Stomach (tissue), 19 donors: ENCODE measurements at places on chromosomes 1 and 21. TPM values are rescaled to one million over a fixed set of nuclear protein-coding genes. Genes with fewer than 3 reads are reported as not detected.
A peak's percentile ranks its signal among the peaks of the same experiment; 100 is the strongest.

DNA sequence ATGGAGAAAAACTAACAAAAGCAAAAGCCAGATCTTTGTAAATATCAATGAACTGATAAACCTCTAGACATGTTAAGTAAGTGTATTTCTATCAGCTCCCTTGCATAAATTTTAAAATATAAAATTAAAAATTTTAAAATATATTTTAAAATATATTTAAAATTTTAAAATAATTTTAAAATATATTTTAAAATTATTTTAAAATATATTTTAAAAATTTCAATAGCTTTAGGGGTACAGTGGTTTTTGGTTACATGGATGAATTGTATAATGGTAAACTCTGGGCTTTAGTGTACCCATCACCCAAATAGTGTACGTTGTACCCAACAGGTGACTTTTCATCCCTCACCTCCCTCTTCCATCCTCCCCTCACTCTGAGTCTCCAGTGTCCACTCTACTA is 279.2 kb downstream of the SDCCAG8 start:
- no peak for DNase-seq

- no peak for DNase-seq
These were observed 18.1 kb upstream of the LRRC52 start for GRCh38 chr1:165525708-165526107.

- DNase-seq = no peak
These were observed 5.0 kb upstream of the KCNC4 start for GRCh38 chr1:110205156-110205555.

GRCh38 chr1:17952506-17952905 is 155.1 kb upstream of the IGSF21 start:
- DNase-seq = no peak

GRCh38 chr1:83905315-83905907 is 93.5 kb downstream of the TTLL7 start:
- peak; percentile 55 for DNase-seq

DNA sequence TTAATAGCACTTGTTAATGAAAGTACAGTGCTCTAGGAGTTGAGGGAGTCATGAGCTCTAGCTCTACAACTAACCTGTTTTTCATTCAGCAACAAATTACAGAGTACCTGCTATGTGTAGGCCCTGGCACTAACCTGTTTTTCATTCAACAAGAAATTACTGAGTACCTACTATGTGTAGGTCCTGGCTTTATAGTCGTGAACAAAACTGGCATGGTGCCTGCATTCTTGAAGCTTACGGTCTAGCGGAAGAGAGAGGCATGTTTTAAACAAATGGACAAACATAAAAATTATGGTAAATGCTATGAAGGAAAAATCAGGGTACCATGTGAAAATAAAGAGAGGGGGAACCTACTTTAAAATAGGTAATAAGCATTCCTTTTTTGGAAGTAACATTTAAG is 2.2 kb upstream of the UBAP2L start:
- DNase-seq = no peak

DNA sequence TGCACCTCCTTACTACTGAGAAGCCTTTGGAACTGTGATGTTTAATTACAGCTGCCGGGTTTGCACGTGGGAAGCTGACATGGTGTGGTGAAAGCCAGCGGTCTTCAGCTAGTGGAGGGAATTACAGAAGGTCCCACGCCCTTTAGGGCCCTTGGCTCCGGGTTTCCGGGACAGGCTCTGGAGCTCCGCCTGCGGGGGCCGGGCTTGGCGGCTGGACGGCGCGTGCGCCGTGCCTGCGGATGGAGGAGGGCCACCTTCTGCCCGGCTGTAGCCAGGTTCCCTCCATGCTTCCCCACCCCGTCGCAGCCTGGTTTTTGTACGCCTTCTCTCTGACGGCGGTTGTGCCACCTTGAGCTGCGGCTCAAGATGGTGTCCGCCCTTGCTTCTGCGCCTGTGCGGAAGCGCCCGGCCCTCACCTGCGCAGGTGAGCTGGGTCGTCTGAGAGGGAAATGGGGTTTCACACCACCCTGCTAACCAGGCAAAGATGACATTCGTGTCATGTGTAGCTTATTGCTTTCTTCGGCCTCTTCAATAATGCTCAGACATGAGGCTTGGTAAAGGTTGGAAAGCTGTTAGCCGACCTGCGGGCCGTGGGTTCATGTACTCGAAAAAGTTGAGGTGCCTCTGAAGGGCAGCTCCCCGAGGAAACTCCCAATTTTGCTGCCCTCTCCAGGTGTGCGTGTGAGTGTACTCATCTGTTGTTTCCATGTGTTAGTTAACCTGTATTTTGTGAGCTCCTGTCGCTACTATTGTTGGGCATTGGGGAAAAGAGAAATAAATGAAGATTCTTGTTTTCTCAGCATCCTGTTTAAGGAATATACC is 36.6 kb upstream of the OPRD1 start:
- DNase-seq = peak; percentile 79

DNA sequence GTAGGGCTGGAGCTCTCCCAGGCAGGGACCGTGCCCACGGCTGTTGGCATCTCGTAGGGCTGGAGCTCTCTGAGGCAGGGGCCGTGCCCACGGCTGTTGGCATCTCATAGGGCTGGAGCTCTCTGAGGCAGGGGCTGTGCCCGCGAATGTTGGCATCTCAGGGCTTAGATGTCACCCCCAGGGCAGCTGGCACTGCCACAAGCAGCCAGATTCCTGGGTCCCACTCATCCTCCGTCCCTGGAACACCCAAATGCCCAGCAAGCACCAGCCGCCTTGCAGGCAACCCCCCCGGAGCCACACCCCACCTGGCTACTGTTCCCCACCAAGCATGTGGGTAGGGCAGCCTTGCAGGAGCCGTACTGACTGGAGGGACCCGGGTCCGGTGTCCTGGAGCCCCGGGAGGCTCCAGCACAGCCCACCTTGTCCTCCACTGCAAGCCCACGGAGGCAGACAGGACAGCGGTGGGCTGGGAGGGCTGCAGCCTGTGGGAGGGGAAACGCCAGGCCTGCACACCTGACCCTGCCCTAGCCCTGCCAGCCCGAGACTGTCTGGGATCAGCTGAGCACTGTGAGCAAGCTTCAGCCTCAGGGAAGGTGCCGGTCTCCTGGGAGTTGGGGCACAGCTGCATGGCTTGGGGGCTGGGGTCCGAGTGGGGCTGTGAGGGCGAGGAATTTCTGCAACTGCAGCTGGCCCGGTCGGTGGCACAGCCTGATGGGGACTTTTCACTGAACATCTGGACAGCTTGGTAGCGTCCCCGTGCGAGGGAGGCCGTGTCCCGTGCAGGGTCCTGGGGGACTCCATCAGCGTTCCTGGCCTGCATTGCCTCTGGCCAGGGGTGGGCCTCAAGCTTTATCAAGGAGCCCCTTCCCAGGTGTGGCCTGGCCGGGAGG is 53.6 kb downstream of the COL18A1 start:
- no peak for DNase-seq

- DNase-seq = no peak
These were observed 1012.7 kb downstream of the ADGRL2 start for GRCh38 chr1:82813386-82813785.

GRCh38 chr1:1122078-1122811 is 6.4 kb upstream of the C1orf159 start:
- DNase-seq = peak; percentile 93

- no peak for DNase-seq
These were observed 35.8 kb downstream of the VANGL1 start for GRCh38 chr1:115677565-115677964.

DNA sequence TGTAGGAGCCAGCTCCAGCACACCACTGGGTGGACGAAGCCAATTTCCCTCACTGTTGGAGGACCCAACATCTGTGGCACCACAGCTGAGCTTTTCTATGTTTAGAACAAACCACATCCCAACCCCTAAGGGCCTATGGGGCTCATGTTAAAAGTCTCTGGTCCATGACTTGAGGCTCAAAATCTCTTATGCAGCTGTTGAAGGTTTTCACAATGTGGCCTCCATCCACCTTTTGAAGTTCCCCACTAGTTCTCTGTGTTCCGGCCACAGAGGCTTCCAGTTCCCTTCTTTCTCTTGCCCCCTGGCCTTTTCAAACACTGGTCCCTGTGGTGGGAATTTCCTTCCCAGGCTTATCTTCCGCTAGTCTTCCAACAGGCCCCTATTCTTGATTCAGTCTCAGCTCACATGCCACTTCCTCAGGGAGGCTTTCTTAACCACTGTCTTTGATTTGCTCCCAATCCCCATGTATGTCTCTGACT is 3.9 kb upstream of the IFNLR1 start:
- DNase-seq = no peak

- DNase-seq = no peak
These were observed 53.3 kb downstream of the SIK1 start for GRCh38 chr21:43373362-43374227.

DNA sequence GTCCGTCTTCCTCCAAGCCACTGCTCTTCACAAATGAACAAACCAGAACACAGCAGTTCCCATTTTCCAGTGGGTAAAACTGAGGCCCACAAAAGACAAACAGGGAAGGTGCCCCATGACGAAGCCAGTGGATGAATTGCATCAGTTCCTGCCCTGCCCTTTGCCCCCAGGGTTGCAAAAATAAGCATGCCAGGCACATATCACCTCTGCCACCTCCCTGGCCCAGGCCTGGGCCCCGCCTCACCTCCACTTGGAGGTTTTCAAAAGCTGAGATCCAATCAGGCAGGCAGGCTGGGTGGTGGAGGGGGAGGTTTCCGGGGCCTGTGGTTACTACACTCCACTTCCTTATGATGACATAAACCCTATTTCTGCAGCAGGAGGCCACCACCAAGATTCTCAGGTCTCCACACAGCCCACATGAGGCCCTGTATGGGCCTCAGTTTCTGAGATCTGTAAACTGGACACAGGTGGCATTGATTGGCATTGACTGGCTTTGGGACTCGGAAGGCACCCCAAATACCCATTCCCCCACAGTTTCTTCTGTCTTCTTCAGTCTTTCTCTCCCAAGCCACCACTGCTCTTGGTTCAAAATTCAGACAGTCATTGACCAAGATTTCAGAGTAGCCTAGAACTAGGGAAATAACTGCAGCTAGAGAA is 4.1 kb downstream of the KIF21B start:
- peak; percentile 75 for DNase-seq

- no peak for DNase-seq
These were observed 10.3 kb upstream of the KCNJ15 start for GRCh38 chr21:38246511-38246910.

GRCh38 chr1:206421616-206422340 is 48.5 kb upstream of the IKBKE start:
- DNase-seq = no peak

DNA sequence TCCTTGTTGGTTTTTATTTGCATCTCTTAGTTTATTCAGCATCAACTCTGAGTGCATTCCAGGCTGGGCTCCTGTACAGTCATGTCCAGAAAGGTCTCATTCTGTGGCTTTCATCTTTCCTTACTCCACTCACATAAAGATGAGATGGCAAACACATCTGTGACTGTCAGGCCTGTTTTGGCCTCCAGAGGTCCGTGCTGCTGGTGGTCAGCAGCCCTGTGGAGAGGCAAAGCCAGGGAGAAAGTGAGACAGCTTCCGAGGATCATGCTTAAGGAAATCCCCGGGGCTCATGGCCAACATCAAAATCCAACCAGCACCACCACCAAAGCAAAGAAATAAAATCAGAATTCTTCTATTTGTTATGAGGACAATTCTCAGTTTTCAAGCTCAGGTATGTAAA is 96.1 kb upstream of the HIVEP3 start:
- no peak for DNase-seq

GRCh38 chr1:59692591-59692990 is 122.2 kb upstream of the HOOK1 start:
- no peak for DNase-seq

DNA sequence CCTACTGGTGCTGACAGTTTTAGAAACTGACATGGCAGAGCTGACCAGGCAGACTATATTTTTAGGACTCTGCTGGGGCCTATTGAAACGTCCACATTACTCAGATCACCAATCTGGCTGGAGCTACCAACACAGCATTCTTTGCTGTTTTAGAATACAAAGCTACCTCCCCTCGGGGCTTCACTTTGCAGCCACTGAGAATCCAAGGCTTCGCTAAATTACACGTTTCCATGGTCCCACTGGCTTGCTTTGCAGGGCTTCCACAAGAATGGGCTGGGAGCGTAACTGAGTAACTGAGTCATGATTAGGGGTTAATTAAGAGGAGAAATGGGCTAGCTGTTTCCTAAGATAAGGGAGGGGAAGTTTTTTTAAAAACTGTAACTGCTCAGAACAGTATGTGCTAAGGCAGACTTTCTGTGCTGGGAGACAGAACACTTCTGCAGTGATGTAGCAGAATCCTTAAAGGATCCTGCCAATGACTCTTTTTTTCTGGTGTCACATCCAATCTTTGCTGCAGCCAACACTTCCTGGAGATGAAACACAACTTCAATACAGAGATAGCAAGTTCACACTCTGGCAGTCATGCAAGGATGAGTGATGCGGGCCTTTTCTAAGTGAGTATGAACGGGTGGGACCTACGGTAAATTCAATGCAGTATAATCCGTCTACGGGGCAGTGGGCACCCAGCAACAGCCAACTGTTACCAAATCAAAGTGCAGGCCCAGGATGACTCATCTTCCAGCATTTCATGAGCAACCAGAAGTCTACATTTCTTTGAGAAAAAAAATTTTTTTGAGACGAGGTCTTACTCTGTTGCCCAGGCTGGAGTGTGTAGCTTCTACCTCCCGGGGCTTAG is 21.5 kb downstream of the NDUFS5 start:
- DNase-seq = no peak

- no peak for DNase-seq
These were observed 23.9 kb downstream of the CNIH3 start for GRCh38 chr1:224640018-224640417.

GRCh38 chr1:245404952-245405351 is 250.2 kb downstream of the KIF26B start:
- DNase-seq = no peak

DNA sequence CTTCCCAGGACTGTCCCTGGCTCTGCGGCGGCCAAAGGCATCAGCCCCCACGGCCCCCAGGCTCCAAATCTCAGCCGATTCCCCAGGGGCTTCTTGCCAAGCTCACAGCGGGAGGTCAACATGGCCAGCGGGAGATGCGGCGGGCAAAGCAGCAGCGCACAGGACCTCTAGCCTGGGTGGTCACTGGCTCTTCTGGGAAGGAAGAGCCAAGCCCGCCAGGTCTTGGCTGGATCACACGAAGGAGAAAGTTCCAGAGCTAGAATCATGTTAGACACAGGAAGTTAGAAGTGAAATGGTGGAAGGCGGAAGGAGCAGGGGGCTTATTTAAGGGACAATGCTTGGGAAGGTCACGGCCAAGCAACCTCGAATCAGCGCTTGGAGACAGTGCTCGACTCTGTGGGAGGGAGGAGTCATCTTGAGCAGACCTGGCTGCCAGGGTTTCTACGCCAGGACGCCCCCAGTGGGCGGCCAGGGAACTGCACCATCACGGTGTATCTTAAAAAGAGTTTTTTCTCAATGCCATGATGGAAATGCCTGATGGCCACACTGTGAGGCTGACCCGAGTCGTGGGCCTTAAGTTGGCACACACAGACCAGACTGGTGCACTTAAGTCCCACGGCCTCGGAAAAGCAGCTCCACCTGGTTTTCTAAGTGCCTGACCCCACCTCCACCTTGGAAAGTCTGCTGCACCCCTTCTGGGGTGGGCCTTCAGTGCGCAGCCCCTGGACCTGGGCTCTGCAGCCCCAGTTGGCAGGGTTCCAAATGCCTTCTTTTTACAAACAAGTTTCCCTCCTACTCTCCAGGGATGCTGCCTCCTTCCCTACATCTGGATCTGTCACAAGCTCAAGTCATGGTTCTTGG is 29.3 kb downstream of the SLC66A1 start:
- peak; percentile 85 for DNase-seq

The IRF6 gene
- total RNA-seq = 11.6 TPM

The CAPZB gene
- total RNA-seq = 246 TPM

The ERO1B gene
- total RNA-seq = 33.4 TPM

The CELA3B gene
- not detected for total RNA-seq

The BRINP3 gene
- total RNA-seq = 25.5 TPM

The TRIM45 gene
- 0.29 TPM for total RNA-seq

The RGS1 gene
- 2.6 TPM for total RNA-seq

The FAM151A gene
- total RNA-seq = not detected
